ENCODE measurements at places on chromosomes 16 and 17. TPM values are rescaled to one million over a fixed set of nuclear protein-coding genes. Genes with fewer than 3 reads are reported as not detected.

DNA sequence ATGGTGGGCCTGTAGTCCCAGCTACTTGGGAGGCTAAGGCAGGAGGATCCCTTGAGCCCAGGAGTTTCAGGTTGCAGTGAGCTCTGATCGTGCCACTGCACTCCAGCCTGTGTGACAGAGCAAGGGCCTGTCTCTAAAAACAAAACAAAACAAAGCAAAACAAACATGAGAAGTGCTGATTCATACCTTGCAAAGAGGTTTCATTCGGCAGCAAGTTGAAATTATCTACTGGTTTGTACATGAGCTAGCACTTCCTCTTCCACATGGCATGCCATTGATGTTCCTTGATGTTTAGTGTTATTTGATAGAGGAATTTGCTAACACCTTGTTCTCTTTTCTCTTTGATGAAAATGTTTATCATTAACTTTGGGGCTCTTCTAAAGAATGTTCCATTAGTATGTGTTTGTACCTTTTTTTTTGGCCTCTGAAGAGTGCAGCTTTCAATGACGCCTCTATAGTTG lies 50.6 kb downstream of the SPECC1 start:
- DNase-seq: no peak

- no peak for DNase-seq
Observed at GRCh38 chr17:57586196-57586740, 158.8 kb downstream of the CCDC182 start.

GRCh38 chr16:9323170-9323569 lies 231.7 kb downstream of the HAPSTR1 start:
- DNase-seq: no peak

P2RX1 gene
- polyA plus RNA-seq: 0.05 TPM

CES5A gene
- polyA plus RNA-seq: not detected

TVP23C gene
- 21.1 TPM for polyA plus RNA-seq

SCNN1B gene
- polyA plus RNA-seq: not detected

DNA sequence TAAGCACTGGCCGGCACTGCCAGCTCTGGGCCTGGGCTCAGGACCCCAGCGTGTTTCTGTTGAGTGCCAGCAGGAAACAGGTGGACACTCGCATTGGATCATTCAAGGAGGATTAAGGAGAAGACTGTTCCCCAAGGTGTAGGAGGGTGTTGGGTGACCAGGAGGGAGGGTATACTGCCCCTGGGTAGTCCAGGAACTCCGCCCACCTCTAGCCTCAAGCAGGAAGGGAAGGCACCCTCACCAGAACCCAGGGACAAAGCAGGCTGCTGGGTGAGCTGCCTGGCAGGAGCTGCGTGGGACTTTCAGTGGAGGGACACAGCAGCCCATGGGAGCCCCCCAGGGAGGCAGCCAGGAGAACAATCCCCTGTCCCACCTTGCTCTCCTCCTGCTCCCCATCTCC lies 7.7 kb upstream of the RAB37 start:
- no peak for DNase-seq

DNA sequence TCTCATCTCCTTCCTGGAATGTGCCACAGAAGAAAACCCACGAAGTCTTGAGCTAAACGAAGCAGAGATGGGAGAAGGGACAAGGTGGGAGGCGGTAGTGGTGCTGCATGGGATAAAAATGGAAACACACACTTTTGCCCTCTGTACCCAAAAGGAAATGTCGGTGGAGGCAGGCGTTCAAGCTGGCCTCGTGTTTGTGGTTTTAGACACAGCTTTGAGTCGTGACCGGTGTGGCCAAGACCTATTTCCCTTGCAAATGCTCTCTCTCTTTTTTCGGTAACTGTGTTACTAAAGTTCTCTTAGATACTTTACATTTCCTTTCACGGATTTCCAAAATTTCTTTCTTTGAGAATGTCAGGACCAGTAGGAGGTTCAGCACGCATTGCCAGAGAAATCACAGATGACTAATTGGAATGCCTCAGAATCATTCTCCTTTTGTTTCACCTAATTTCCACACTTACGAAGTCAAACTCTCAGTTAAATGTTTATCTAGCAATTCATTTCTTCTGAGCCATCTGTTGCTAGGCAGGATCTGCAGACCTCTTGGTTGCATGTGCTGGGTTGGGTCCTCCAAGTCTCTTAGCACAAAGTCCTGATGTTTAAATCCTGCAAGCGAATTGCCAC lies 412.3 kb downstream of the MAF start:
- DNase-seq: no peak

DNA sequence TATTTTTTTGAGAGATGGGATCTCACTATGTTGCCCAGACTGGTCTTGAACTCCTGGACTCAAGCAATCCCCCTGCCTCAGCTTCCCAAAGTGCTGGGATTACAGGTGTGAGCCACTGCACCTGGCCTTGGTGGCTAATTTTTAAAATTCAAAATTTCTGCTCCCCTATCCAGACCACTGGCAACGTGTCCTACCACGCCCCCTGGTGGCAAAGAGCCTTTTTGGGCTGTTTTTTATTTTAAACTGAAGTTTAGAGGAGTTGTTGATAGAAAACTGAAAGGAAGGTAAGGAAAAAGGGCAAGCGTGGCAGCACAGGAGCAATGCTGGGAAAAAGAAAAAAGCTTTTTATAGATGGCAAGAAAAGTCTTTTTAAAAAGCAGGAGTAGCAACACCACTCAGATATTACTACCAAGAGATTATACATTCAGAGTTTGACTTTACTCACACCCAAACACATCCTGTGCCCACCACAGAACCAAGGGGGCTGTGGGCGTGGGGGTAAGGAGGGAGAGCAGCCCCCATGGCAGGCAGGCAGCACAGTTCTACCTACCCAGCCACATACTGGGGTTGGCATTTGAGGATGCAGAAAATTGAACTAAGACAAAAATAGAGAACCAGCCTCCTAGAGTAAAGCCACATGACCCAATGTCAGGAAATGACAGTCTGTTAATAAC lies 4.2 kb upstream of the MXRA7 start:
- DNase-seq: no peak

- no peak for DNase-seq
Observed at GRCh38 chr17:14803826-14804225, 461.3 kb downstream of the PMP22 start.

KIF19 gene
- polyA plus RNA-seq: not detected

ZKSCAN2 gene
- 3.1 TPM for polyA plus RNA-seq

DNA sequence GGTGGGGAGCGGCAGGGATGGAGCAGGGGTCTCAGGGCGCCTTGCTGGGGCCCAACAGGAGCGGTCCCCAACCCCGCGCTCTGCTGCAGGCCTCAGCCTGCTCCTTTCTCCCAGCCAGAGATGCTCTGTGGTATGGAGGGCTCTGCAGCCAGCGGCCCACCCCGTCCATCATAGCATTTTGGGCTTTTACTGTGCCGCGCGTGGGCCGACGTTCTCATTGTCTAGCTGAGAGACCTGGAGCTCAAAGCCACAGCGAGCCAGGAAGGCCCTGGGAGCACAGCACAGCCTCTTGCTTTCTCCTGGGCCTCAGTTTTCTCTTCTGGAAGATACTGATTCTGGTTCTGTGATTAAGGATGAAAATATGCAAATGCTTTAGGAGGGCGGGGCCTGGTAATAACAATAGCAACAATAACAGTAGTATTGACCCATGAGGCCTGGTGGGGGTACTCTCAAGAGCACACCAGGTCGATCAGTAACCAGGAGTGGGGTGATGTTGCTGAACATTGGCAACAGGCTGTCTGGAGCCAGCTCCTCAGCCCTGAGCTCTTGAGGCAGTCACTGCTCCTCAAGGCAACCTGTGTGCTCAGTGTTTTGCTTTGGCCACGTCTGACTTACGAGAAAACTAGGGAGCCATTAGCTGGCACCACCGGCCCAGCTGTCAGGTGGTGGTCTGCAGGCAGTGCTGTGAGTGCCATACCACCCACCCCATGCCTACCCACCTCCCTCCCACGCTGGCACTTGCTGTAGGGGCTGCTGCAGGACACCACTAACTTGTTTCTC lies 1.1 kb upstream of the RASD1 start:
- no peak for DNase-seq

TRPV3 gene
- 0.46 TPM for polyA plus RNA-seq

JMJD6 gene
- 17.3 TPM for polyA plus RNA-seq

DNA sequence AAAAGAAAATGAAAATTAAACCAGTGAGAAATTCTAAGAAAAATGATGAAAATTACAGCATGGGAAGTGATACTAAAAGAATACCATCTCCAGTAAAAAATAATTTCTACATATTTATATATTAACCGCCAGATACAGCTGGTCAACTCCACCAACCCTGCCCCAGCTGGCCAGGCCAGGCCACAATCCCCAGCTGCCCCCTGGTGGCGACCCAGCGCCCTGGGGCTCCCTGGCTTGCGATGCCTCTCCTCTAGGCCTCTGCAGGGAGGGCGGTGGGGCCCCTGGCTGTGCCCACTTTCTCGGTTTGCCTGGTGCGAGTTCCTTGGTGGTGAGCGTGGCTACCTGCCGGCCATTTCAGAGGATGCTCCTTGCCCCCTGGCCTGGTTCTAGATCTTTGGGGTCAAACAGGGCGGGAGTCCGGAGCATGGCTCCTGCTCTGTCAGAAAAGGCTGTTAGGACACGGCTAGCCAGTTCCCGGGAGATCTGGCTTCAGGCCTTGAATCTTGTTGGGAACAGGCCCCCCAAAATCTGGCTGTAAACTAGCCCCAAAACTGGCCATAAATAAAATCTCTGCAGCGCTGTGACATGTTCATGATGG lies 14.5 kb downstream of the GLIS2 start:
- DNase-seq: no peak

IRF8 gene
- polyA plus RNA-seq: not detected

DNA sequence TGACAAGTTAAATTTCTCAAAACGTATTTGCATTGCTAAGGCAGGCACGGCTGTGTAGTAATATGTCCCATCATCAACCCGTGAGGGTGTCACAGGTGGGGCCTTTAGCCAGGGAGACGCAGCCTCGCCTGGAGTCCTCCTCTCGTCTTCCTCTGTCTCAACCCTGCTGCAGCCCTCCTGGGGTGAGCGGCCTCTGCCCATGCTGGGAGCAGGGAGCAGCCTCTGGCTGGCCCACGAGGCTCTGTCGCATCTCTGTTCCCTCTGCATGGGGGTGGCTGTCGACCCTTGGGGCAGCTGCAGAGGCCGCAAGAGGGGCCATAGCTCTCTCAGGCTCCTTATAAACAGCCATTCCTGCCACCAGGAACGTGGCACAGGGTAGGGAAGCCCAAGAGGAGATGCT lies 806 bp upstream of the SMIM5 start:
- no peak for DNase-seq

DNA sequence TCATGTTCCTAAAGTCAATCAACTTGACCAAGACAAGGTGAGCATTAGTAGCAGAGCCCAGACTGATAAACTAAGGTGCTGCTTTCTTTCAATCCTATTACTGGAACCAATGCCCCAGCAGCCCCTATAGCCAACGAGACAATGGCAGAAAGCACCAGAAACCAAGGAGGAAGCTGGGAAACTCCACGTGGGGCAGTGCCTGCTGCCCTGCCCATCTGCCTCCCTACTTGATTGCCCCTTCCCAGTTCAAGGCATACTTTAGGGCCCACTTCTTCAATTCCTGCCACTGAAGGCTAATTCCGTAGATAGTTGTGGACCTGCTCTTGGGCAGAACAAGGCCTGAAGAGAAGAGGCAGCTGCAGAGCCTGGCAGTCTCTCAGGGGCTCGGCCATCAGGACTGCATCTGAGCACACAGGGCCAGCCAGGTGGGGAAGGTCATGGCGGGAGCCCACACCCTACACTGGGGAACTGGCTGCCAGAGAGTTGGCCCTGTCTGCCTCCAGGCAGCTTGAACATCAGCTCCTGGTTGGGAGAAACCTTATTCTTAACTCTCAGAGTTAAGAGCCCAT lies 30.9 kb downstream of the WSB1 start:
- DNase-seq: no peak

- no peak for DNase-seq
Observed at GRCh38 chr17:41799366-41799765, 12.4 kb downstream of the P3H4 start.

DNA sequence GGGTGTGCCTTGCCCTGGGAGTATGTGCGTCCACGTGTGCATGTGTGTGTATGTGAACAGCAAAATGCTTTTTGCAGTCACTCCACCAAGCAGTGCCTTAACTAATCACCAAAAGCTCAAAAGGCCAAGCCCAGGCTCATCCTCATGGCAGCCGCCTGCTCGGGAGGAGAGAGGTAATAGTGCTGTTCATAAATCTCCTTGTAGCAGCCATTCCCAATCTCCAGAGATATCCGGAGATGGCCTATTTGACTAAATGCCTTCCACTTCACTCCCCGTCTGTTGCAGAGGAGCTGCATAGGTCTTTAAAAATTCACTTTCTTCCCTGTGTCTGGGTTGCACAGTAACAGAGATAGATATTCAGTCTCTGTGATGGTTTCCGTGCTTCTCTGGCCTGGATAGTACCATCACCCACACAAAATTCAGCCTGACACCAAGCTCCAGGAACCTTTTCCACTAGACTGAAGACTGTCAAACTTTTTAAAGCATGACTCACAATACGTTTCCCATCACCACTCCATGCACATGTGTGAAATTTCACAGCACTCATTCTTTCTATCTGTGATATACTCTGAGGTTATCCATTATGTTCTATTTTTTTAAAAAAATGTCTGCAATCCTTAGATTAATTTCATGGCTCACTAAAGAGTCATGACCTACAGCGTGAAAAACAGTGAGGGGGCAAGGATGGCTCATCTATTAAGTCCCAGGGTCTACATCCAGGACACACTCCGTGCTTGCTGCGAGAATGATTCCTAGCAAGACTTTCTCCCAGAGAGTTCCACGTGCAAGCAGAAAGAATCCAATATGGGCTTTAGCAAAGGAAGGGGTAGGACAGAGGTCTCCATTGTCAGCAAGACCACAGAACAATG lies 357.8 kb downstream of the GRIN2A start:
- no peak for DNase-seq

Data from AG04450 (cell line).